ENCODE measurements at places on chromosomes 4 and X. TPM values are rescaled to one million over a fixed set of nuclear protein-coding genes. Genes with fewer than 3 reads are reported as not detected.

- DNase-seq, result no peak
- peaks cover 21% of the 10 kb centered on the region for H3K27me3 ChIP-seq
- H3K4me1 ChIP-seq, result peaks cover 25% of the 10 kb centered on the region
- H3K4me3 ChIP-seq, result no peak overlapping the region
Measured at GRCh38 chr4:154623436-154623835, 11.0 kb upstream of the FGG start.

The CXCL5 gene
- total RNA-seq, result 0.58 TPM

DNA sequence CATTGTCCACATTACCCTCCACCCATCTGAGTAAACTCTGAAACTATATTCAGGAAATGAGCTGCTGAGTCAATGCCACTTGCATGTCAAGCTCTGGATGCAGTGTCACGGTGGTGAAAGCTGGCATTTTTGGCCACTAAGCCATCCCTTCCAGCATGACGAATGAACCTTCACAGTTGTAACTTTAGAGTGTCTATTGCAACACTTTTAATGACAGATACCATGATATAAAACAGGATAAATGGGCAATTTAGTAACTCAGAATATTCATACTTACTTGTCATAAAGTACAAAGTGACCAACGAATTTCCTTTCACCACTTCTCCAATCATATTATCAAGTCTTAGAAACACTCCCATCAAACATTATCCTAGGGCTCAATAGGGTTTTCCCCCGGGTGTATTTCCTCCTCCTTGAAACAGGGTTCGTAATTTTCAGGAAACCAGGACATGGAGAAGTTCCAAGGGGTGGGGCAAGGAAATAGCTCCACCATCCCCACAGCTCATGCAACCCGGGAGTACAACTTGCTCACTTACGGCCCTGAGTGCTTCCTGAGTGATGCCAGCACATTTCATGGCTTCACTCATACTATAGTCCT lies 73.1 kb downstream of the MTHFD2L start:
- DNase-seq, result no peak
- no peaks in the 10 kb centered on the region for H3K27me3 ChIP-seq
- H3K36me3 ChIP-seq, result peaks cover 2% of the 10 kb centered on the region
- H3K4me1 ChIP-seq, result no peaks in the 10 kb centered on the region
- H3K27ac ChIP-seq, result no peak overlapping the region
- H3K4me3 ChIP-seq, result no peak overlapping the region

DNA sequence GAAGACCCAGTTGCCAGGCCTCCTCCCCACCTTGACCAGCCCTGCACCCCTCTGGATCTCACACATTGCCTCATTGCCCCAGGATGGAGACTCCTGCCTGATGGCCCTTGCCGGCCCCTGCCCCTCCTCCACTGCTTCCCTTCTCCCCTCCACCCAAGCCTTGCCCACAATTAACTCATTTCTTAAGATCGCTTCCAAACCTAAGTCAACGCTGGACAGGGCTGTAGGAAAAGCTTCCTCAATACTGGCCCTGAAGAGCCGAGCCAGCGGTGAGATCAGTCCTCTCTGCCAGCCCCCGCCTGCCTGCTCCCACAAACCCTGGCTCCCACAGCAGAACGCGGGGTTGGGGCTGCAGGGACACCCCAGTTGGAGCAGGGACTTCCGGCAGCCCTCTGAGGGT lies 7.5 kb upstream of the HAUS7 start:
- H3K27me3 ChIP-seq, result peaks cover 12% of the 10 kb centered on the region
- DNase-seq, result no peak
- no peak overlapping the region for H3K27ac ChIP-seq
- peaks cover 4% of the 10 kb centered on the region for H3K4me1 ChIP-seq
- H3K36me3 ChIP-seq, result no peaks in the 10 kb centered on the region
- no peak overlapping the region for H3K4me3 ChIP-seq

The COL25A1 gene
- total RNA-seq, result 3.8 TPM

The CLNK gene
- total RNA-seq, result not detected

DNA sequence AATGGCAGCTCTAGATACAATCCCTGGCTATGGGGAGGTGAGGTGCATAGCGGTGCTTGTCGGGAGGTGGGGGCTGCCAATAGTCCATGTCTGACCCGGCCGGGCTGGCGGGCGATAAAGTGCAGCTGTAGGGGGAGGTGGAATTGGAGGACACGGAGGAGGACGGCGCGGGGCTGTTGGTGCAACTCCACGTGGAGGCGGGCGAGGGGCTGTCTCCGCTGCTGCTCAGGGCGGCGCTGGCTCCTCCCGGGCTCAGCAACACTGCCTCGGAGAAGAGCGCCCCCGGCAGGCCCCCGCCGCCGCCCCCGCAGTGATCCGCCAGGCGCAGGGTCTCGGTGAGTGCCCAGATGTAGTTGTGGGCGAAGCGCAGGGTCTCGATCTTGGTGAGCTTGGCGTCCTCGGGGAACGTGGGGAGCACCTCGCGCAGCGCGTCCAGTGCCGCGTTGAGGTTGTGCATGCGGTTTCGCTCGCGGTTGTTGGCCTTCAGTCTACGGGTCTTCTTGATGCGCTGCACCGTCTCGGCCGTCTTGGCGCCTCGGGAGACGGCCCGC lies 1.3 kb downstream of the NEUROG2 start:
- no peak overlapping the region for H3K27ac ChIP-seq
- DNase-seq, result no peak
- peaks cover 11% of the 10 kb centered on the region for H3K4me1 ChIP-seq
- H3K27me3 ChIP-seq, result peaks cover 95% of the 10 kb centered on the region
- H3K36me3 ChIP-seq, result no peaks in the 10 kb centered on the region
- H3K4me3 ChIP-seq, result peak overlapping the region; percentile 59

The PALLD gene
- 43.2 TPM for total RNA-seq

DNA sequence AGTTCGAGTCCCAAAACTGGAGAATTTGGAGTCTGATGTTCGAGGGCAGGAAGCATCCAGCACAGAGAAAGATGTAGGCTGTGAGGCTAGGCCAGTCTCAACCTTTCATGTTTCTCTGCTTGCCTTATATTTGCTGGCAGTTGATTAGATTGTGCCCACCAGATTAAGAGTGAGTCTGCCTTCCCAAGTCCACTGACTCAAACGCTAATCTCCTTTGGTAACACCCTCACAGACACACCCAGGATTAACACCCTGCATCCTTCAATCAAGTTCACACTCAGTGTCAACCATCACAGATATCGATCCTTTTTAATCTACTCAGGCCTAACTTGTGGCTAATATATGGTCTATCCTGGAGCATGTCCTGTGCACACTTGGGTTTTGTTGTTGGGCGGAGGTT lies 18.0 kb upstream of the MAEA start:
- no peaks in the 10 kb centered on the region for H3K27me3 ChIP-seq
- no peak for DNase-seq
- H3K27ac ChIP-seq, result no peak overlapping the region
- H3K4me1 ChIP-seq, result no peaks in the 10 kb centered on the region
- H3K36me3 ChIP-seq, result peaks cover 9% of the 10 kb centered on the region

DNA sequence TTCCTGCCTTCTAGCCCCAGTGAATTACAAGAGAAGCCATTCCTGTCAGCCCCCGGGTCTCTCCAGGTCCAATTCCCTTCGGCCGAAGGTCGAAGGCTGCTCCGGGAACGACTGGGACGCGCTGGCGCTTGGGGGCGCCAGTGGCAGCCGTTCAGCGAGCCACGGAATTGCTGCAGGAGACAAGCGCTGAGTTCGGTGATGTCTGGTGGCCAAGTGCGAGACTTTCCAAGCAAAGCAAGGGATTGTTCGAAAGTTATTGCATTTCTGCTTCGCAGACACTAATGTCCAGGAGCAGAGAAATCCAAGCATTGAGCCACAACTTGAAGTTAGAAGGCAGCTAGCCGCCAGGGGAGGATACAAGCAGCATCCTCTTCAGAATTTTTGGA lies 1.1 kb upstream of the DKK2 start:
- peak; percentile 44 for DNase-seq
- H3K27ac ChIP-seq, result no peak overlapping the region
- H3K36me3 ChIP-seq, result no peaks in the 10 kb centered on the region
- H3K4me1 ChIP-seq, result peaks cover 26% of the 10 kb centered on the region

DNA sequence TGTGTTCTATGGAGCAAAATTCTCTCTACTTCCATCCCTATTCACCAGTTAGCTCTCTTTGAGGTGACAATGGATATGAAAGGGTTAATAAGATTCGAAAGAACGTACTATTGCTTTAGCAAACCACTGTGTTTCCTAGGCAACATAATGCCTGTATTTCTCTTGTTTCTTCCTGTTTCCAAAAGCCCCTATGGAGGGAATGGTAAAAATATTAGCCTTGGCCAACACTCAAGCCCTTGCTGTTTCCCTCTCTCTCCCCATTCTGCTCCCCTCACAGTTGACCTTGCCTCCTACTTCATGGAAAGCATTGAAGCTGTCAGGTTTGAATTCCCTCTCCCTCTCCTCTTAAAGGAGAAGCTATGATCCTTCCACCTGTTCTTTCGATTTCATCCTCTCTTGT lies 9.6 kb upstream of the PGRMC1 start:
- no peak for DNase-seq
- no peaks in the 10 kb centered on the region for H3K27me3 ChIP-seq
- H3K4me1 ChIP-seq, result no peaks in the 10 kb centered on the region
- H3K36me3 ChIP-seq, result no peaks in the 10 kb centered on the region
- no peak overlapping the region for H3K27ac ChIP-seq

All from progenitor cell of endocrine pancreas (in vitro differentiated cells).